Activated gamma-delta T cell treated with anti-CD3 and anti-CD28 coated beads, Interleukin-2, amount 50 U/mL, for 16 hours (primary cell): ENCODE measurements at places on chromosomes 11 and 22.

- no peak for DNase-seq
Observed at GRCh38 chr11:111532365-111532709, 8.2 kb upstream of the LAYN start.

- no peak for DNase-seq
Observed at GRCh38 chr11:131423688-131424087, 53.3 kb downstream of the NTM start.

GRCh38 chr11:114059984-114060391 is 477 bp downstream of the ZBTB16 start:
- DNase-seq: peak; percentile 40

- no peak for DNase-seq
Observed at GRCh38 chr22:24567668-24568067, 11.9 kb downstream of the SNRPD3 start.

- no peak for DNase-seq
Observed at GRCh38 chr11:18615628-18616392, 16.2 kb downstream of the MISFA start.

DNA sequence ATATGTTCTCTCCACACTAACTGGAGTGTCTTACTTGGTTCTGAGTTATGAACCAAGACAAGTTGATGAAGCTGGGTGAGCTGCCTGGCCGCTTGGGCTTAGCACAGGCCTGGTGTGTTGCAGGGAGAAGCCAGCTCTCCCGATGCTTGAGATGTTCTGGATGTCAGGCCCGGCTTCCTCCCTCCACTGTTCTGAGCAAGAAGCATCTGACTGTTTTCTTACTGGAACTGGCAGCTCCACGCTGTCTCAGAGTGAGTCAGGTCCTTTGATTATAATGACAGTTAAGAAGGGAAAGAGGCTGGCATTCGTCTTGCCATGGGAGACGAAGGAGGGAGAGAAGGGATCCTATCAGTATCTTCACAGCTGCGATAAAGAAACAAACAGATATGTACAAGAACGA is 46.5 kb upstream of the CRTAM start:
- no peak for DNase-seq

DNA sequence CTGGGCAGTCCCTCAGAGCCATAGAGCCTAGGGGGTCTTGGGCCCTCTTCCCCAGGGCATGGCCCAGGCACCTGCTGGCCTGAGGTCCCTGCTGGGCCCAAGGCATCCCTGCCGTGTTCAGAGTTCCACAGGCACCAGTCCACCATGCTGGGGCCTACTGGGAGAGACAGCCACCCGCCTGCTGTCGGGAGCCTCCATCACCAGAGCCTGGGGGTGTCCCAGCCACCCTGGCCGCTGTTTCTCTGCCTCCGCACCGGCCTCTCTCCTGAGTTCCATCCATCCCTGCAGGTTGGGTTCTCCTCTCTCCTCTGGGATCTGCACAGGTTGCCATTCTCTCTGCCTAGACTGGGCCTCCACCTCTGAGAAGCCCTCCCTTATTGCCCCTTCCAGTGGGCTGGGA is 68.6 kb downstream of the KCNQ1 start:
- no peak for DNase-seq
